ENCODE measurements at places on chromosomes 3 and 15.

GRCh38 chr15:101359365-101359947 is 64.4 kb upstream of the SNRPA1 start:
- peak; percentile 20 for DNase-seq

DNA sequence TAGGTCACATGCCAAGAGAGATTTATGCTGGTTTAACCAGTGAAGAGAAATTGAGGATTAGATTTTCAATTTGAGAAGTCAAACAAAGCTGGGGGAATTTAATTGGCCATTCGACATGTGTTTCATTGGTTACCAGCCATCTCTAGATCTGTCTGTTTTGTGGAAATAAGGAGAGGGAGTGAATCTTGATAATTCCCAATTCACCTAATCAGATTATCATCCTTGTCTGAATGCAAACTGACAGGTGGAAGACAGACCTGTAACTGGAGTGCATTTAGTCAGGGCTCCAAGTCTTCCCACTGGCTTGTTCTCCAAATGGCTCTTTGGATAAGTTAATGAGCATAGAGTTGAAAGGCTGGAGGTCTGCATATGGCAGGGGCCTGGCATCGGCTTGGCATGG is 1049.3 kb downstream of the NTRK3 start:
- DNase-seq, result no peak

GRCh38 chr15:69118089-69118488 is 42.3 kb upstream of the GLCE start:
- no peak for DNase-seq

GRCh38 chr3:175489406-175489805 is 630.3 kb downstream of the NAALADL2 start:
- no peak for DNase-seq
